Stimulated activated naive CD8-positive, alpha-beta T cell treated with anti-CD3 and anti-CD28 coated beads, Interleukin-15, amount 100 ng/mL, for 72 hours (primary cell): ENCODE measurements at places on chromosomes 4 and X.

DNA sequence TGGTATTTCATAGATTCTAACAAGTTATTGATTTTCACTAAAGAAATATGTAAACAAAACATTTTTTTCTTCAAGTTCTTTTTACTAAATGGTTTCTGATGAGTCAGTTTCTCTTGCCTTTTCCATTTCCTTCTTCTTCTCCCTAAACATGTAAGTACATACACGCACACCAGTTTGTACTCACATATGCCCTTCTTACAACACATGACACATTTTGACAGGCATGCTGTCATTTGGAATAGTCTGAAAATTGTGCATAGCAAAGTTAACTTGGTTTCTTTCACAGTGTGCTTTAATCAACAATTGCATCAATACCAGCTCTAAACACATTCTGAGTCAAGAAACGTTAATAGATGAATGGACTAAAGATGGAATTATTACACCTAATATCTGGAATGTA is 35.1 kb downstream of the PRSS12 start:
- DNase-seq, result no peak

- DNase-seq, result no peak
These were observed 8.0 kb upstream of the NAT8L start for GRCh38 chr4:2051086-2051485.

GRCh38 chr4:161148051-161148450 is 1015.7 kb downstream of the FSTL5 start:
- no peak for DNase-seq

GRCh38 chr4:63222466-63222865 is 1186.8 kb downstream of the TECRL start:
- DNase-seq, result no peak

DNA sequence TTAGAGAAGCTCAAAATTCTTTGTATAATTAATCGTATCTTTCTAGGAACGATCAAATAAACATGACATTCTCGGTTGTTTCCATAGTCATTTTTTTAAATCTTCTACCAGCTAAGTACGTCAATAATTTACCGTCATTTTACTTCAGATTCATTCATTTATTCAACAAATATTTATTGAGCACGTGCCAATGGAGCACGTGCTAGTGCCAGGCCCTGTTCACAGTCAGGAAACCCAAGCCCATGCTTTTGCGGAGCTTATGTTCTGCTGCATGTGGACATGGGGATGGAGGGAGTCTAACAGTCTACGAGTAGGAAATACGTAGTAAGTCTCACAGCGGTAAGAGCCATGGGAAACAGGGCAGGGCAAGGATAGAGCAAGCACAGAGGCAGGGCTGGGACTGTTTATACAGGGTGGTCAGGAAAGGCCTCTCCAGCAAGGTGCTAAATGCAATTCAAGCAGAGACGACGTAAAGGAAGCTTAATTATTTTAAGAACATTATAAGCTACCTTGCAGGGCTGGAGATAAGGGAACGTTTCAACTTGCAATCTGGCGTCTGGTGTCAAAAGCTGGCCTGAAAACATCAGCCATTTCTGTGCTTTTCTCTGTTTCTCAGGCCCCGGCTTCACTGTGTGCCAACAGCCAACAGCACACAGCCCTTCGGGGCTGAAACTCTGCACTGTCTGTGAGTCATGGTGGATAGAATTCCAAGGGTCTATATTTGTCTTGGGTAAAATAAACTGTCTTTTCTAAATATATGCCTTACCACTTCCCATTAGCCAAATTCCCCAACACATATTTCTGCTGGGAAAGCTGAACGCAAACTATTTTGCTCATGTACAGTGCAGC is 517.1 kb upstream of the ZFP42 start:
- DNase-seq, result no peak
